Stimulated activated CD8-positive, alpha-beta memory T cell treated with anti-CD3 and anti-CD28 coated beads, Interleukin-7, amount 100 ng/mL, for 24 hours (primary cell): ENCODE measurements at places on chromosomes 11 and 22.

DNA sequence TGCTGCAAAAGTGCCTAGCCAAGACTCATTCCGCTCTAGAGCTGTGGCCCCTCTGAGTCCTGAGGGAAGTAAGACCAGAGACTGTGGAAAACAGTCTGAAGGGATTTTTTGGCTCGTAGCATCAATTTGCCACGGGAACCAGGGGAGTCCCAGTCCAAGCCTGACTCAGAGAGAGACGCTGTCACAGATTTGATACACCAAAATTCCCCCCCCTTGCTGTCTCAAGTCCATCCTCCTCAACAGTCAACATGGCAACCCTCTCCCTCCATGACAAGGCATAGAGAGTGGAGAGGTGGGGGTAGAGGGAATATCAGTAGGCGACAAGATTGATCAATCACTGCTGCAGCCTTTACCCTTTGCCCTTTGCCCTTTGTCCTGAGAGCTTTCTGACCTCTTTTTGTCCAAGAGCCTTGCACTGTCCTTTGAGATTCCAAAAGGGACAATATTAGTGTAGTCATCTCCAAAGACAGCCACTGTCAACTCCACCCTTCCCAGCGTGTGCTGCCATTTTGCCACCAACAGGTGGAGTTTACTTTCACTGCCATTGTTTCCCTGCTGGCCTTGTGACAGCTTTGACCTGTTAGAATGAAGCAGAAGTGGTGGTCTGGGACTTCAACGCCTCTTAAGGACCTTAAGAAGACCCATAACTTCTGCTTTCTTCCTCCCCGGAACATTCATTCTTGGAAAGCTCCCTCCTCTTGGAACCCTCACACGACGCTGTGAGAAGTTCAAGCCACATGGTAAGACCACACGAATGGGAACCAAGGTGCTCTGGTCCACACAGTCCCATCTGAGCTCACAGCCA lies 7.3 kb downstream of the SLC15A3 start:
- DNase-seq, result no peak

GRCh38 chr11:122031813-122032212 lies 84.2 kb downstream of the BLID start:
- DNase-seq, result no peak

DNA sequence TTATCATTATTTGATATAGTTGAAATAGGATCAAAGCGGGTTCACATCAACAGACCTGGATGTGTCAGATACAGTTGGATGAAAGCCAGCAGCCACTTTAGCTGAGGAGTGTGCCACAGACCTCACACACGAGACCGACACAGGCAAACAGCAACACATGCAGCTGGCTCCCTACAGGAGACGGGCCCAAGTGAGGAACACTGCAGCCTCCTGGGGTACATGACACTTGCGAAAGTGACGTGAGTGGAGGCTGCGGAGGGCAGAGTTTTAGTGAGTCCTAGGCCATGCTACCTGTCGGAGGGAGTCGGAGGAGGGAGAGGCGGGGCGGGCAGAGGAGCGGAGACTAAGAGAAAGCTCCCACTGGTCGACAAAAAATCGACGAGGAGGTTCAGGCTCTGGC lies 100.9 kb upstream of the BID start:
- no peak for DNase-seq

GRCh38 chr11:14617241-14618027 lies 26.2 kb upstream of the PDE3B start:
- no peak for DNase-seq

GRCh38 chr11:65150509-65151299 lies 16.4 kb upstream of the SYVN1 start:
- DNase-seq, result no peak

DNA sequence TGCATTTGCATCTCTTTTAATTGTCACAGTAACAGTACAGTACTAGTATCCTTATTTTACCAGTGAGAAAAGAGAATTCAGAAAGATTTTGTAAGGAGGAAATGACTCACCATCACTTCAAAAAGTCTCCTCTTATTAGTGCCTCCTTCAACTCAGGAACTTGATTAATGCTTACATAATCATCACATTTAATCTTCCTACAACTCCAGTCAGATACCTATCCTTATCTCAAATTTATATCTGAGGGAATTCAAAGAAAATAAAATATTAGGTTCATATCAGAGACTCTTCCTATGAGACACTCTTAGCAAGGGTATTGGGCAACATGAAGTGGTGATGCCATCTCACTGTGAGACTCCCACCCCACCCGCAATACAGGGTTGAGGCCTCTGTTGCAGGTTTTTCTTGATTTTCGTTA lies 26.1 kb upstream of the CTSC start:
- DNase-seq, result no peak

- DNase-seq, result no peak
Measured at GRCh38 chr11:131418189-131418588, 47.8 kb downstream of the NTM start.

GRCh38 chr22:34072585-34072984 lies 152.3 kb upstream of the LARGE1 start:
- DNase-seq, result no peak

DNA sequence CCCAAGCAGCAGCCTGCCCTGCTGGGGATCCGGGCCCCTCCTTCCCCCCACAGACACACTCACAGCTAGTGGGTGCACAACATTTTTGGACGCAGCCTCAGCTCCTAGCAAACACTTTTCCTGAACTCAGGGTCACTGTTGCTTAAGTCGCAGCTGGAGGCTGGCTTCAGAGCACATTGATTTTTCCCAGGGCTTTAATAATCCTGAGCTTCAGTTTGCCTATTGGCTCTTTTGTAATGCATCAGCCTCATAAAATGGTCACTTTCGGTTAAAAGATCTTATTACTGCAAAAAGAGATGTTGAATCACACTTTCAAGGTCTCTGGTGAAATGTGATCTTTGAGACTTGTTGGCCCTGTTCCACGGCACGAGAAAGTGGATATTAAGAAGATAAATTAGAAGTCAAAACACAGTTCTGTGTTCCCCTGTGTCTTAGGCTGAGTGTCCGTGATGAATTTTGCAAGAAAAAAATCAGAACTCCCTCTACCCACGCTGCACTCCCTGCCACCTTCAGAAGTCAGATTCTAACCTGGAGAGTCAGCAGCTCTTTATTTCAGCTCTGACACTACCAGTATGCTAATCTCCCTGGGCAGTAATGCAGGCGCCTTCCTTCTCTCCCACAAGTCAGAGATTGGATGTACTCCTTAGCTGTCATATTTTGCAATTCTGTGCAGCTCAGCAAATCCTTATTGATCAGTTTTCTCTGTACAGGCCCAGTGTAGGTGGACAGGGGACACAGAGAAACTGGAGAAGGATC lies 158.2 kb upstream of the E2F8 start:
- DNase-seq, result no peak

GRCh38 chr11:36619502-36619901 lies 21.5 kb upstream of the RAG2 start:
- DNase-seq, result no peak

- no peak for DNase-seq
Measured at GRCh38 chr11:61793083-61793828, 545 bp downstream of the FEN1 start.
